Hindlimb muscle (tissue), 1 donor: ENCODE measurements at places on chromosomes 1 and 21. TPM values are rescaled to one million over a fixed set of nuclear protein-coding genes. Genes with fewer than 3 reads are reported as not detected.

Gene FAM110D
- 0.98 TPM for polyA plus RNA-seq

Gene CELA3B
- not detected for polyA plus RNA-seq

Gene SLC6A17
- 0.83 TPM for polyA plus RNA-seq

Gene SAMSN1
- polyA plus RNA-seq: 2.9 TPM

Gene LAX1
- polyA plus RNA-seq: 0.17 TPM

Gene KIRREL1
- polyA plus RNA-seq: 28.7 TPM

Gene NBPF15
- polyA plus RNA-seq: 50.3 TPM

Gene KIAA0040
- polyA plus RNA-seq: 16.1 TPM

Gene KIF2C
- 10.6 TPM for polyA plus RNA-seq

Gene AGMAT
- polyA plus RNA-seq: 3.4 TPM

Gene FCRL2
- polyA plus RNA-seq: not detected

Gene S100A8
- polyA plus RNA-seq: 12.5 TPM

Gene CRYAA
- 0.34 TPM for polyA plus RNA-seq

Gene MYOG
- polyA plus RNA-seq: 562 TPM

Gene OLFML2B
- polyA plus RNA-seq: 85.0 TPM

Gene LAPTM5
- 26.3 TPM for polyA plus RNA-seq

Gene FLVCR1
- 7.0 TPM for polyA plus RNA-seq

Gene SPATA45
- 0.40 TPM for polyA plus RNA-seq

Gene SLC22A15
- 0.90 TPM for polyA plus RNA-seq
